Temporal lobe (tissue), 4 donors: ENCODE measurements at places on chromosomes 16 and 17. TPM values are rescaled to one million over a fixed set of nuclear protein-coding genes. Genes with fewer than 3 reads are reported as not detected.

Gene SGCA
- 0.25 TPM for total RNA-seq

Gene TMC7
- total RNA-seq = 3.0 TPM

Gene TANGO6
- total RNA-seq = 22.4 TPM

Gene ALOX12B
- total RNA-seq = not detected

Gene DNAH17
- total RNA-seq = under 0.01 TPM

Gene EVPL
- total RNA-seq = under 0.01 TPM

Gene KRT31
- total RNA-seq = 1.2 TPM

Gene CCL23
- total RNA-seq = not detected

Gene TPPP3
- 4.4 TPM for total RNA-seq

Gene FN3K
- 32.9 TPM for total RNA-seq

Gene CA10
- 26.8 TPM for total RNA-seq

Gene VWA3A
- total RNA-seq = 2.5 TPM

Gene GNAO1
- 66.6 TPM for total RNA-seq

Gene EME2
- 4.9 TPM for total RNA-seq

Gene LDAF1
- total RNA-seq = 56.1 TPM

Gene KRT28
- total RNA-seq = 0.25 TPM

Gene ALDOA
- 83.6 TPM for total RNA-seq

Gene ZFHX3
- 4.7 TPM for total RNA-seq

Gene MAPT
- total RNA-seq = 154 TPM
